Psoas muscle (tissue), 8 donors: ENCODE measurements at places on chromosomes 5 and 9.
A peak's percentile ranks its signal among the peaks of the same experiment; 100 is the strongest.

DNA sequence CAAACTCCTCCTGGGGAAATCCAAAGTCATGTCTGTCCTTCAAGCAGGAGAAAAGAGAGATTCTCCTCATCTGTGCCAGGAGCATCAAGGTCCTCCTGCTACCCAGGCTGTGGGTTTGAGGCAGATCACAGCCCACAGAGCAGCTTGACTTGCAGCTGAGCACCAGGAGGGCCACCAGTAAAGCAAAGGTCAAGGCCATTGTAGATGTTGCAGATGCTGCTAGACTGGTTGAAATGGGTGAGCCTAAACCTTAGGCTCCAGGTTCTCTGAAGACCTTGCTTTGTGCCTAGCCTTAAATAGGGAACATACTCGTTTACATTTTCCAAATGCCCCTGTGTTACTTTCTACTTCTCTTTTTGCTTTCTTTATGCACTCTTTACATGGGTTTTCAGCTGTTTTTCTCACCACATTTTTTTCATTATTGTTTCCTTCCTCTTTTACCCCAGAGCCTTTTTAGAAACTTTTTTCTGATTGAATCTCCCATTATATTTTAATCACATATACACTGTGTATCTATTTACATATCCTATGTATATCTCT, at the start of gene IFNA2:
Gene IFNA2, minus strand, starts transcription at position 268 of the 540 bp plus-strand sequence. Its CDS starts 69 bp downstream, at position 199.
- peak; percentile 35 for DNase-seq

DNA sequence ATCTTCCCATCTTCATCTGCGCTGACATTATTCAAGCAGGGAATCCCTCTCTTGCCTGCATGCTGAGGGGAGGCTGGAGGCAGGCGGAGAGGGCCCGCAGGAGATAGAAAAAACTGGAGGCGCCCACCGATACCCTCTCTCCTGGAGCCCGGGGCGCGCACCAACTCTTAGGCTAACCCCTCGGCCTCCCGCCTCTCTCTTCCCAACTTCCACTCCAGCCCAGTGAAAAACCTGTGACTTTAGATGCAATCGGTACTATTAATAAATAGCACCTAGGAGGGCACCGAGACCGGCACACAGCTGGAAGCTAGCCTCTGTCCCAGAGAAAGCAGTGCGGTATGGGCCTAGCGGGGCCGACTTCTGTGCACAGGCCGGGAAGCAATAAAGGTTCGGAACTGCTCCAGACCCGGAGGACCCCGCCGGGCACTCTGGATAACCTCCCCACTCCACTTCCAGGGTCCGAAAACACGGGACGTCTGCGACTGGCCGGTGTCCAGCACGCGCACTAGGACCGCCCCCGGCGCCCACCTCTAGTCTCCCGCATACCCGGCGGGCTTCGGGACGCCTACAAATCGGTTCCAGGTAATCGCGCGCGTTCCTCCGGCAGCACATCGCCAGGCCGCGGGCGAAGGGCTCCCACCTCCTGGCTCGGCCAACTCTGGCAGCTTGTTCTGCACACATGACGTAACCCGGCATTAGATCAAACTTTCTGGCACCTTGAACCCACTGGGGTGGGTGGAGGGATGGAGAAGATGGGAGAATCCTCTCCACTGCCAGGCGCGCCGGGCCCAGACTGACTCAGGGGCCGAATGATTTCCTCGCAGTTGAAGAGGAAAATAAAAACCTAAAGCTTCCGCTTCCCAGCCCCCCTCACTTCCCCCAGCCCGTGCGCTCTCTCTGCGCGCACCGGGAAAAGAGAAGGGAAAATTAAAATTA, 1.4 kb downstream of the EFNA5 start:
- peak; percentile 51 for DNase-seq

DNA sequence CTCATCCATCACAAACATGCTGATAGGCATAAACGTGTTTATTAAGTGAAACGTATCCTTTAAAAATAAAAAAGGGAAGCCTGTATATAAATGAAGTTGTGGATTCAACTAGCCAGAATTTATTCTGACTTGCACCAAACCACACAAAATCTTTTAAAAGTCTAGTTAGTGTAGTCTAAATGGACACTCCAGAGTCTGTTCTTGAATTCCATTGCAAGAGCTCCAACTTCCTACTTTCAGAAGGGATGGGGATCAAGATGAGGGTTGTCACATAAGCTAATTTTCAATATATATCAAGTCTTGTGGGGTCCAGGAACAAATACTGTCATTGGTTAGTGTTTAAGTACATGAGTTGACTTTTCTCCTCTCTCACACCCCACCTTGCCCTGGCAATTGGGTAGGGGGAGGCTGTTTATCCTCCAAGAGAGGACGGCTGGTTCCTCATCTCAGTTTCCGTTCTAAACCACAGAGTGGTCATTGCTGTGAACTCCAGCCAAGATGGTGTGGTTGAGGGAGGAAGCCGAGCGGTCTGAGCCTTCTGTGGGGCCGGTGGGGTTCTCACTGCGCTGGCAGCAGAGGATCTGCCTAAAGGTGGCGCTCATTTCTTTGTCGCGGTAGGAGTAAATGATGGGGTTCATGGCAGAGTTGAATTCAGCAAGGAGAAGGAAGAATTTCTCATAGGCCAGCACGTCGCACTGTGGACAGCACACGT, 163.2 kb downstream of the LPAR1 start:
- peak; percentile 61 for DNase-seq

GRCh38 chr9:101524371-101524770, 9.3 kb upstream of the RNF20 start:
- DNase-seq, result no peak

DNA sequence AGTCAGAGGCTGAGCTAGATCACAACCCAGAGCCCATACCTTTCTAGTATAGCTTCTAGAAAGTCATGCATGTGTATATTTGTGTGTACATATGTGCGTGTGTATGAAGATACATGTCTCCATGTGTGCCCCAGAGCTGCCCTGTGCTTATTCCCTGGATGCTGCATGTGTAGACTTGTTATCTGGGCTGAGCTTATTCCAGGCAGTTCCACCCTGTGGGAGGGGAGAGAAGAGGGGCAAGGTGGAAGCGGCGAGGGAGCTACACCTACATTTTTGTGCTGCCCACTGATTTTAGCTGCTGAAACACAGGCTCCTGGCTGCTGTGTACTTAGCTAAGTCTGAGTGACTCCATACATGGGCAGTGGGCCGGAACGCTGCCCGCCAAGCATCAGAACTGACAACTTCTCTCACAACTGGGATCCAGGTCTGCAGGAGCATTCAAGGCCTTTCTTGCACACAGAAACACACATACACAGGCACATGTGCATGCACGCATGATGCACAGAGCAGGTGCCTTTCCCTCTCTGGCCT, 38.0 kb upstream of the XPA start:
- DNase-seq, result no peak

DNA sequence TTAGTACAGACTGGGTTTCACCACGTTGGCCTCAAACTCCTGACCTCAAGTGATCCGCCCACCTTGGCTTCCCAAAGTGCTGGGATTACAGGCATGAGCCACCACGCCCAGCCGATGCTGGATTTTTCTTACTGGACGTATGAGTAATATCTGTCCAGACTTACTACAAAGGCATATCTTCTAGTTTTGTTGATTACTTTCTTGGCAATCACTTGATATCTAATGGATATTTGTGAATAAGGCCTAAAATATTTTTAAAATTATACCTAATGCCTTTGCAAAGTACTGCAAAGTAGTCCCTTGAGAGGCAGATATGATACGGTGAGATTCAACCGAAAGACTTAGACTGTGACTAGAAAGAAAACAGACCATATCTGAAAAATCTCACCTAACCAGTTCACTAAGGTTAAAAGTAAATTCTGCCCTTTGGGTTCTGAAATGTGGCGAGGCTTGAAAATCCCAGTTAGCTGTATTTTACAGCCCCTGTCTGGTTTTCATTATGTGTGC, 152.1 kb downstream of the GNAQ start:
- no peak for DNase-seq

GRCh38 chr5:111153945-111154344, 61.8 kb downstream of the WDR36 start:
- DNase-seq, result no peak

DNA sequence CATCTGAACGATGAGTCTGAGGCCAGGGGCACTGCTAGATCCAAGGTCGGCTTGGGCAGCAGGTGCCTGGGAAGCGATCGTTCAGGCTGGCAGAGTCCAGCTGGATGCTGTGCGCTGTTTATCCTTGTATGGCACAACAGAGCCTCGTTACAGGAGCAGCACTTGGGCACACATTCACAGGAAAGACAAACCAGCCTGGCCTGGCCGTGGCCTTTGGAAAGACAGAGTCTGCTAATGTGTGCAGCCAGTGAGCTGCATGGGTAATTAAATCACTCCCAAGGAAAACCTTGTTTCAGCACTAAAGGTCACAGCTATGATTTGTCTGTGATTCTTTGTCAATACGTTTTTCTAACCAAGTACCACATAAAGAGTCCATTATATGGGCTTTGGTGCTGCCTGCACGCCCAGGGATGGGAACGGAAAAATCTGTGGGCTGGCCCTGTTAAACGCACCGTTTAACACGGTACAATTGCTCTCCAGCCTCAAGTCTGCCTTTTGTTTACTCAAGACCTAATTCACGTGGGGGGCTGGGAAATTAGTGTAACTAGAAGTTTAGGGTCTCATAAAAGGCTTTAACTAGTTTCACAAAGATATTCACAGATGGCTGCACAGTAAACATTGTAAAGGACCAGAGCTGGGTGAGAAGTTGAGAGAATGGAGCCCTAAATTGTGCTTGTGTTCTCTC, 509.3 kb downstream of the KDM4C start:
- DNase-seq, result no peak
